ENCODE measurements at places on chromosomes 6 and 20.

DNA sequence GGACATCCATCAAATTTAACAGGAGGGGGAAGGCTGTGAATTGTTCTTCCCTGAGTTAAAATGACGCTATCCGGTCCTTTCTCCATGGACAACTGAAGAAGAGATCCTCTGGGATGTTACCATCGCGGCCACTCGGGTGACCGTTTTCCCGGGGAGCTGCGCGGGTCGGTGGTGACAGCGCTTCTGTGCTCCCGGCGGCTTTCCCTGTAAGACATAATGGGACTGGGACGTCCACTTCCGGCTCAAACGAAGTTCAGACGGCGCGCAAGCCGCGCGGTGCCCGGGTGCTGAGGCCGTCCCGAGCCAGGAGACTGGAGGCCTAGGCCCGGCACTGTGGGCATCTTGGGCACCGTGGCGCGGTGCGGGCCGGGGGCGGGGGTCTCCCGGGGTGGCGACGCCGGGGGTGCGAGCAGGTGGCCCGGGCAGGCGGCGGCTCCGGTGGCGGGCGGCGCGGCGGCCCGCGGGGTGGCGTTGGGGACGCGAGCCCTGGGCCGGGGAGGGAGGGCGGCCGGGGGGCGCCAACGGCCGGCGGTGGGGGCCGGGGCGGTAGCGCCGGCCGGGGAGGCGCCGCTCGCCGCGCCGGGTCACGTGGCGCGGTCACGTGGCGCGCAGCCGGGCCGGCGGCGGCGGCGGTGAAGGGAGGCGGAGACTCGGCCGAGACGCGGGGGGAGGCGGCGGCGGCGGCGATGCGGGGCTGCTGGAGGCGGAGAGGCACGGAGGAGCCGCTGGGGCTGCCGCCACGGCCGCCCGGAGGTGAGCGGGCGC is 63.6 kb downstream of the GTF2H5 start:
- peak; percentile 74 for DNase-seq

DNA sequence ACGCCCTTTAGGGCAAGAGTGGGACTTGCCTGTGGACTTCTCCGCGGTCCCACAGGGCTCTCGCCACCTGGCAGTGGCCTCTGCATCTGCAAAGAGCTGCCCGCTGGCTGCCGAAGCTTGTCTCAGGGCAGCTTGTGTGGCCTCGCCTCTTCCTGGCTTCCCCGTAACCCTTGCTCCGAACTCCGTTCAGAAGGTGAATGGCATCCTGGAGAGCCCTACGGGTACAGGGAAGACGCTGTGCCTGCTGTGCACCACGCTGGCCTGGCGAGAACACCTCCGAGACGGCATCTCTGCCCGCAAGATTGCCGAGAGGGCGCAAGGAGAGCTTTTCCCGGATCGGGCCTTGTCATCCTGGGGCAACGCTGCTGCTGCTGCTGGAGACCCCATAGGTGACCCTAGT is 3.0 kb downstream of the RTEL1 start:
- DNase-seq: no peak

- DNase-seq: no peak
Observed at GRCh38 chr20:33851842-33852466, 40.8 kb downstream of the CHMP4B start.

DNA sequence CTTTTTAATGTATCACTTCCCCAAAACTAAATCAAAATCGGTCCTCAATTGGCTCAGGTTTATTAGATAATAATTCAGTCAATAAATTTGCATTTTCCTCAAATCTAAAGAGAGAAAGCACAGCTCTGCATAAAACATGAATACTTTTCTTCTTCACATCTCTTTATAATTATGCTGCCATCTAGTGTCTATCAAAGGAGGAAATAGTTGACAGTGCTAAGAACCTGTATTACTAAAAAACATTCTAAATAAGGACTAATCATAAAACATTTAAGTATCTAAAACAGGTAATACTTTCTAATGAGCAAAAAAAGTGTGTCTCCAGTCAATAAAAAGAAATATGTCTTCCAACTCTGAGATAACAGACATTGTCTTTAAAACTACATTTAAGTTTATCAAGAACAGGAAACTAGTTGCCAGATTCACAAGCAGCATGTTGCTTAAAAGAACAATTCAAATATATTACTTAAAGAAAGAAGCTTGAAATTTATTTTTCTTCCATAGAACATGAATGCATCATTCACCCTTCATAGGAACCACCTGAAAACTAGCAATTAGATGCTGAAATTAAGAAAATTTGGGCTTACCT is 56.5 kb upstream of the DST start:
- no peak for DNase-seq

- DNase-seq: no peak
Observed at GRCh38 chr6:18055714-18056382, 66.6 kb downstream of the NHLRC1 start.

DNA sequence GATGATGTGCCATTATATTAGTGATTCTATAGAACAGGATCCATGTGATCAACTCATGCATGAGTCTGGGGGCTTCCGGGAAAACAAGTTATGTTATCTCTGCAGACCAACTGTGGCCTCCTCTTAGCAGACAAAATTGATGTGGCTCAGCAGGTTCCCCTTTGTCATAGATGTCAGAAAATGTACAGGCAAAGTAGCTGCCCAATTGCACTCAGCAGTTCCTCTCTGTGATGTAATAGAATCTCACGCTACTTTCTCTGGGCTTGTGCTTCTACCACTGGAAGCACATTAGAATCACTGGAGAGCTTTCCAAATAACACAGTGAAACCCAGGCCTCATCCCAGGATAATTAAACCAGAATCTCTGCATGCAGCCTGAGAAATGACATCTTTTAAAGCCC is 253.1 kb downstream of the SLC24A3 start:
- DNase-seq: no peak

DNA sequence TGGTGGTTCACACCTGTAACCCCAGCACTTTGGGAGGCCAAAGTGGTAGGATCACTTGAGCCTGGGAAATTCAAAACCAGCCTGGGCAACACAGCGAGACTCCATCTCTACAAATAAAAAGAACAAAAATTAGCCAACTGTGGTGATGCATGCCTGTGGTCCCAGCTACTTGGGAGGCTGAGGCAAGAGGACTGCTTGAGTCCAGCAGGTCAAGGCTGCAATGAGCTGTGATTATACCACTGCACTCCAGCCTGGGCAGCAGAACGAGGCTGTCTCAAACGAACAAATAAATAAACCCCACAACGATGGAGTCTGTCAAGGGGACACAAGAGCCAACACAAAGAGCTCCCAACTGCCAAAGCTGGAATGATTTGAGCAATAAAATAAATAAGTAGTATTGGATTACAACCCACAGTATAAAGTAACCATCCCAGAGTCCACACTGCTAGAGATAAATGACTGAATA is 13.5 kb downstream of the ZMYND8 start:
- DNase-seq: no peak

DNA sequence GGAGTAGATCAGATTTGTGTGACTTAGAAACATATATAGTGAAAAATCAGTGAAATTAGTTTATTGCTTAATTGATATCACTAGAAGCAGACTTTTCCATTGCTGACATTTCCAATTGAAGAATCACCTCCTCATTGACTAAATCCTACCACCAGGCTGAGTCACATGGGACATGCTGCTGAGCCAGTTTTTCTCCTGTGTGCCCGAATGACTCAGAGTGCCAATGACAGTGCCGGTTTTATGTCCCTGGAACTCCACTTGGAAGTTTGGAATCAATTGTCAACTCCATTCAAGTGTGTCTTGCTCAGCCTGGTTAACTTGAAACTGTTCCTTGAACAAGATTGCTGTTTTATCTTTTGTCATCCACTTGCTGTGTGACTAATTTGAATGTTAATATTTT is 316.1 kb upstream of the PRDM1 start:
- no peak for DNase-seq

DNA sequence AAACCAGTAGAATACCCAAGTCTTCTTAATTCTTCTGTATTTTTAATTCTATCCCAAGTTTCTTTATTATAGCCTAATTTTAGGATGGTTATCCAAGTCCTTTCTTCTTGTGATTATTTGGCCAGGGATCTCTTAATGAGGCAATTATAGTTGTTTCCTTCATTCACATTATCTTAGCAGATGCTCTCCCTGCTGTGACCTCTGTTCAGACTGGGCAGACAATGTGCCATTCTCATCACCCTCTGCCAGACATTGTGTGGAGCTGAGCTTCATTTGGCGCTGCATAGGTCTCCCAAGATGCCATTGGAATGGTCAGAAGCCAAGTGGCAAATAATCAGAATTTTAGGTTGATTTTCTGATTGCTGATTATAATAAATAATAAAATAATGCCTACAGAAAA is 79.4 kb downstream of the LIN28B start:
- DNase-seq: no peak

DNA sequence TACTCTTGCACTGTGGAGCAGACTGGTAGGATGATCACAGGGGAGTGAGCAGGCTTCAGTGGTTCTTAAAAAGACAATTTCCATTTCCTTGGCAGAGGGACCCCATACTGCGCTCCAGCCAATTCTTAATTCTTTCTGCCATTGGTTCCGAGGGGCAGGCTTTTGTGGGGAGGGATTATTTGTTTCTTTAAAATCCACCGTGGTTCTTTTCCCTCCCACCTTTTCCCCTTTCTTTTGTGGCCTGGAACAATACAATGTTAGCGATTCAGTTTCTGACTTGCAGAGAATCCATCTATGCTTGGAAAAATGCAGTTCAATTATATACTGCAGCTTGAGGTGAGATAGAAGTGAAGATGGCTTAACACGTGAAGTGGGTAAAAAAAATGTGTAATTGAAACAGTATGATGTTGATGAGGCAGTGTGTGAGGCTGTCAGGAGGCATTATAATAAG is 379.0 kb upstream of the FLRT3 start:
- DNase-seq: no peak

- no peak for DNase-seq
Observed at GRCh38 chr6:106163446-106163965, 77.4 kb downstream of the PRDM1 start.

- DNase-seq: no peak
Observed at GRCh38 chr20:10174400-10174799, 44.2 kb upstream of the SNAP25 start.

DNA sequence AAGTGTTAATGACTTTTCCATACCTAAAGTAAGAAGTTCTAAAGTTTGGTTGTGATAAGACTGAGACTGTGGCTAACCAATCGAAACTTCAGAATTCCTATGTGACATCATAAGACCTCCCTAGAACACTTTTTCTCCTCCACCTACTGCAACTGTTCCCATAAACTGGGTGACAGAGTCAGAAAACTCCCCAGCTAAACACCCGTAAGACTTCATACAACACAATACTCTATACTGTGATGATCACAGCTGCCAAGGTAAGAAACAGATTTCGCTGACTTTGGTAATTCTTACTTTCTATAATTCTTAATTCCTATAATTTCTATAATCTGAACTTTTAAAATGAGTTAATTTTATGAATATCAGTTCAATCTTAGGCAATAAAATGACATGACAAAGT is at the start of gene PLN:
PLN (plus strand) TSS at position 161 of the 400 bp plus-strand sequence. CDS start 10,626 bp downstream, outside the sequence.
- DNase-seq: no peak

GRCh38 chr6:26327450-26328264 is 37.3 kb upstream of the BTN3A2 start:
- DNase-seq: peak; percentile 42

GRCh38 chr6:41072836-41073202 is at the start of gene NFYA:
Gene NFYA (plus strand): TSS chr6:41072974. CDS start chr6:41079090, 6,116 bp downstream.
- peak; percentile 100 for DNase-seq

GRCh38 chr6:63883597-63883996 is 248.0 kb downstream of the PHF3 start:
- DNase-seq: no peak

- no peak for DNase-seq
Observed at GRCh38 chr20:36988494-36988966, 37.0 kb upstream of the SAMHD1 start.

DNA sequence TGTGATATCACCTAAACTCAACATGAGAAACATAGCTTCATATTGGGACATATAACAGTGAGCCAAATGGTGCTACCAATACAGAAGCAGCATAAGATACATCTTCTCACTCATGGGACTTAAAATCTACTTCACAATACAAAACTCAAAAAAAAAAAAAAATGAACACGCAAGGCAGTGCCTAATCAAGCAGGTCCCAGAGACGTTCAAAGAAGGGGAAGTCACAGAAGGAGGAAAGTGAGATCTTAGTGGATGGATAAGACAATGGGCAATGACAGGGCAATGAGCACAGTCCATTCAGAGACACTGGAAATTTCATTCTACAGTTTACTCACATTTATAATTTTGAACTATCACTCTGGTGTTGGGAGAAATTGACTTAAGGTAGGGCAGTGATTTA is 88.3 kb downstream of the FAM50B start:
- no peak for DNase-seq

- no peak for DNase-seq
Observed at GRCh38 chr6:39932386-39932910, 1.8 kb downstream of the MOCS1 start.

DNA sequence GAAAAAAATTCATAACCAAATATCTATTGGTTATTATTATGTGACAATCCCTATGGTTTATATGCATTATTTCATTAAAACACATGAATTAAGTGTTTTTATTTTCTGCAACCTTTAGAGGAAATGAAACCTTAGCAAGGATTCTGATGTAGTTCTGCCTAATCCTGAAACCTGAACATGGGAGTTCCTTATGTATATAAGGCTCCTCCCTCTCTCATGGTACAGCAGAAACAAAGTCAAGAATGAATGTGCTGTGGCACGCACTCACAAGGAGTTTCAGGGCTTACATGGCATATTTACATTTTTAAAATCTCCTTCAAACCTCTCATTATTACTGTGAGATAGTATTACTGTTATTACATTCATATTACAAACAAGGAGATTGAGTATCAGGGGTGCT is 426.4 kb upstream of the CITED2 start:
- DNase-seq: no peak

GRCh38 chr6:44696686-44697085 is 309.2 kb downstream of the CDC5L start:
- DNase-seq: no peak

DNA sequence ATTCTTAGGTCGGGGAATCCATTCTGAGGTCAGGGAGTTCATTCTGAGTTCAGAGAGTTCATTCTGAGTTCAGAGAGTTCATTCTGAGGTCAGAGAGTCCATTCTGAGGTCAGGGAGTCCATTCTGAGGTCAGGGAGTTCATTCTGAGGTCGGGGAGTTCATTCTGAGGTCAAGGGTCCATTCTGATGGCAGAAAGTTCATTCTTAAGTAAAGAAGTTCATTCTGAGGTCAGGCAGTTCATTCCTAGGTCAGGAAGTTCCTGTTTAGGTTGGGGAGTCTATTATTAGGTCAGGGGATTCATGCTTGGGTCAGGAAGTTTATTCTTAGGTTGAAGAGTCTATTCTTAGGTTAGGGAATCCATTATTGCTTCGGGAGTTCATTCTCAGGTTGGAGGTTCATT is 16.5 kb upstream of the NXT1 start:
- DNase-seq: no peak

DNA sequence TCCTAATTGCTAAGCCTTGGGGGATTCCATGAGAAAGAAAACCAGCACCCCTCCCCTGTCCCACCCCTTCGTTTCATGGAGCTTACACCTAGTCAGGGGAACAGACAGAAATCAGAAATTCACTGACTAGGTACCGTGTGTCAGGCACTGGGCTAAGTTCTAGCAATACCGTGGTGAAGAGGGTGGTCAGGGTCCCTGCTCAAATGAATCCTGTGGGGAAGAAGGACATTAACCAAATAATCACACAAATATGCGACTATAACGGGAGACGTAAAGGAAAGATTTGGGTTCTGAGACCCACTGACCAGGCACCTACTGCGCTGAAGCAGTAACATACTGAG is 65.1 kb upstream of the TOP1 start:
- no peak for DNase-seq

Measured in stimulated activated effector memory CD8-positive, alpha-beta T cell treated with anti-CD3 and anti-CD28 coated beads, Interleukin-12 subunit alpha, Interleukin-12 subunit beta, amount 100 ng/mL, for 72 hours (primary cell).